Suppressor macrophage treated with lipopolysaccharide for 4 hours (primary cell): ENCODE measurements at places on chromosomes 13 and 19.

GRCh38 chr13:112346173-112346898 lies 29.8 kb upstream of the SPACA7 start:
- DNase-seq: no peak

DNA sequence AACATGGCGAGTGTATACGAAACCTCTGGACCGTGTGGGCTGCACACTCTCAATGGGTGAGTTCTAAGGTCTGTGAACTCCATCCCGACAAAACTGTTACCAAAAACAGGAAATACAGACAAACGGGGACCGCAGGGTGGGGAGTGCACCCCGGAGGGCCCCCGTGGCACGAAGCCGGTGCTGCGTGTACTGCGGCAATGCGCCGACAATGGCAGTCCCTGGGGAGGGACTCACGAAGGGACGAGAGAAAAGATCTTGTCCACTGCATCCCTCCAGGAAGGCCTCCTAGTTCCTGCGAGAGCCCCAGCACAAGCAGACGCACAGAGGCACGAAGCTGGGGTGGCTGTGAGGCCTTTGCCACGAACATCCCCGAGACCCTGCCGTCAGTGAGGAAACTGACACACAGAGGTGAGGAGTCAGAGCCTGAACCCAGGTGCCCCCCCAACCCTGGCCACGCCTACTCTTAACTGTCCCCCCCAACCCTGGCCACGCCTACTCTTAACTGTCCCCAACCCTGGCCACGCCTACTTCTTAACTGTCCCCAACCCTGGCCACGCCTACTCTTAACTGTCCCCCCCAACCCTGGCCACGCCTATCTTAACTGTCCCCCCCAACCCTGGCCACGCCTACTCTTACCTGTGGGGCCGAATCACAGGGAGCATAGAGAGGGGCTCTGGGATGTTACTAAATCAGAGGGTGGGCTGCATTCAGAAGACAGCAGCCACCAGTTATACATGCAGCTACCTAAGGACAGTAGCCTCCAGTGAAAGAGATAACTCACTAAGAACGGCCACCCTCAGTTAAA lies 4.2 kb downstream of the MED16 start:
- DNase-seq: no peak

GRCh38 chr19:46480415-46480814 lies 9.1 kb upstream of the PNMA8A start:
- DNase-seq: no peak

DNA sequence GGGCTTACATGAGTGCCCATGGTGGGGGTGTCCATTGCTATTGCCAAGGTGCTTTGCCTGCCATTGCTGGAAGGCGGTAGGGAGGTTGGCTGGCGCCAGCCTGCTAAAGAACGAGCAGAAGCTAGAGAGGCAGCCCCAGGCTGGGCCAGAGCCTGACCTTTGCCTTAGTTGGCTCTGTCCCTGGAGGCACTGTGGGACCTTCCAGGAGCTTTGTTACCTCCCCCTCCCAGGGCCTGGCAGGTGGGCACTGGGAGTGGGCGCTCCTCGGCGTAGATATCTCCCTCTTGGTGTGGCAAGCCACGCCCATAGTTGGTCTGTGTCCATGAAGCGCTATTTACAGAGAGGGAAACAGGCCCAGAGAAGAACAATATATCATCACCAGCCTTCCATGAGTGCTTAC lies 2.3 kb upstream of the SLC25A42 start:
- DNase-seq: no peak

GRCh38 chr13:44165221-44165888 lies 208.3 kb upstream of the SERP2 start:
- DNase-seq: peak; percentile 37

DNA sequence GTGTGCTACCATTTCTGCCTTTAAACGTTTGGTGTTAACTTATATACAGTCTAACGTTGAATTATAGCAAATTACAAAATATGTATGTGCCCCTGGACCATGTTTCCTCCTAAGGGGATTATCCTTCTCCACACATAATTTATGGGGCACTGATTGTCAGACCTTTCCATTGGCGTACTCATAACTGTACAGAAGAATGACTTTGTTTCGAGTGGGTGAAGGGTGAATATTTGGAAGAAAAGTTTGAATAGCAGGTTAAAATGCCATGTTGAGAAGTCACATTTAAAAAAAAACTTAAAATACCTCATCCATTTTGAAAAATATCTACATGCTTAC lies 58.8 kb downstream of the SLC10A2 start:
- DNase-seq: no peak

DNA sequence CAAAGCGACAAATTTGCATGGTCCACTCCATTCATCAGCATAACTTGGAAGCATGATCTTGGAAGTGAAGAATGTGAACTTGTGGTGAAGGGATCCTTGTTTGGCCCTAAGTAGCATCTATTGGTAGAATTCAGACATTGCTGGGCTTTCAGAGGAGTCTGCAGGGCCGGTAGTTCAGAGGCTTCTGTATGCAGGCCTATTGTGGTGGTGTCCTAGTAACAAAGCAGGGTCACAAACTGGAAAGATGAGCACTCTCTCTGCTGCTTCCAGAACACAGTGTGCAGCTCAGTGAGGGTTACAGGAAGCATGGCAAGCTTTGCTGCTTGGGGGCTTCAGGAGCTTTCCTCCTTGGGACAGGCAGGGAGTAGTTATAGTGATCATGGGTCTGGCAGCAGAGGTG lies 206.0 kb downstream of the TDRD3 start:
- no peak for DNase-seq

GRCh38 chr19:13401388-13401787 lies 104.9 kb downstream of the CACNA1A start:
- DNase-seq: peak; percentile 39

- no peak for DNase-seq
Observed at GRCh38 chr19:3330047-3330446, 36.3 kb upstream of the NFIC start.

GRCh38 chr13:77692746-77693448 lies 4.6 kb upstream of the SLAIN1 start:
- no peak for DNase-seq

- DNase-seq: no peak
Observed at GRCh38 chr13:23898101-23898500, 799 bp upstream of the C1QTNF9B start.

DNA sequence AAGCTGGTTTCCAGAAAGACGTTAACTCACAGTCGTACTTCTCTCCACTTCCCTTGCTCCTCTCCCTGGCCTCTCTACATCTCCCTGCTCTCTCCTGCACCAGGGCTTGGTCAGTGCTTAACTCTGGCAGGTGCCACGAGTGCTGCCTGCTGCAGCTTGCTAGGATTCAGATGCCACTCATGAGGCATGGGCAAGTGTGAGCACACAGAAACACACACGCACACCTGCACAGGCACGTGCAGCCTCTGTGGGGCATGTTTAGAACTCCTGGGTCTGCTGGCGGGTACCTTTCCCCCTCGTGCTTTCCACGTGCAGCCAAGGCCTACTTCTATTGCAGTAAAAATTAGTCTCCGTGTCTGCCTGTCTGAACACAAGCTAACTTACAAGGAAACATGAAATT lies 31.8 kb downstream of the SOX1 start:
- no peak for DNase-seq

GRCh38 chr19:16226184-16226591 lies 28.5 kb downstream of the AP1M1 start:
- DNase-seq: no peak

DNA sequence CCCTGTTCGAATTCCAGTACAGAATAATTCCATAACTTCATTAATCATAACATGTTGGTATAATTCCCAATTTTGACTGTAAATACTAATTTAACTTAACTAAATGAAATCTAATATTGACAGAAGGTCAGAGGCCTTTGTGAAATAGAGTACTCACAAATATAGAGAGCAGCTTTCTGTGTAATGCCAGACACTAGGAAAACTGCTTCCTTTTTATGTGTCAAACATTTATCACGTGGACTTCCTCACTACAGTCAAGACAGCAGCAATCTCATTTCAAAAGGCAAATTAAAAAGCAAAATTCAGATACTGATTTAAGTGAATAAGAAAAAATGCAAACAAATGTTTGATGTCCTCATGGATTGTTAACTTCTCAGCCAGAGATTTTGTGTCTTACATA lies 13.1 kb downstream of the ITM2B start:
- DNase-seq: peak; percentile 43

DNA sequence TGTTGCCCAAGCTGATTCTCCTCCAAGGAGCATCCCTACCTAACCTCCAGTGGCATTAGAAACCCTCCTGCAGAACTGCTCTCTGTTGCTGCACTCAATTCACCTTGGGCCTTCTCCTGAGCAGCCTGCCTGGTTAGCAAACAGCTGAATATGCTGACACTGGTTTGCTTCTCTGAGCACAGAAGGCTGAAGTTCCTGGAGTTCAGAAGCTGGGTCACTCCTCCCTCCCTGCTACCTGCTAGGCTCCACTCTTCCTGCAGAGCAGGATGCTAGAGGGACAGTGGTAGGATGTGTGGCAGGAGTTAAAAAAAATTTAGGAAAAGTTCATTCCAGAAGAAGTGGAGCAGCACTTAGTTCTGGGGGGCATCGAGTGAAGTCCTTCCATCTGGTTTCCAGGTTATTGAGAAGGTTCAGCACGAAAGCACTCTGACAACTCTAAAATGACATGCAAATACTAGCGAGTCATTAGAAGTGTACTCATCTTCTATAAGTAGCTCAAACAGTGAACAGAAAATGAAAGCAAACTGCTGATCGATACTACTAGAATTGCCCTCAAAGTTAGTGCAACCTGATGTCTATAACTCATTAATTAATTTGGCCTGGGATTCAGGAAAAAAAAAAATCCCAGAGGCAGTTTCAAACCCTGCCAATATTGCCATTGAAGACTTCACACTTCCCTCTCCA lies 293.7 kb downstream of the POU4F1 start:
- no peak for DNase-seq

GRCh38 chr19:47503826-47504150 lies 11.1 kb downstream of the NAPA start:
- DNase-seq: no peak

DNA sequence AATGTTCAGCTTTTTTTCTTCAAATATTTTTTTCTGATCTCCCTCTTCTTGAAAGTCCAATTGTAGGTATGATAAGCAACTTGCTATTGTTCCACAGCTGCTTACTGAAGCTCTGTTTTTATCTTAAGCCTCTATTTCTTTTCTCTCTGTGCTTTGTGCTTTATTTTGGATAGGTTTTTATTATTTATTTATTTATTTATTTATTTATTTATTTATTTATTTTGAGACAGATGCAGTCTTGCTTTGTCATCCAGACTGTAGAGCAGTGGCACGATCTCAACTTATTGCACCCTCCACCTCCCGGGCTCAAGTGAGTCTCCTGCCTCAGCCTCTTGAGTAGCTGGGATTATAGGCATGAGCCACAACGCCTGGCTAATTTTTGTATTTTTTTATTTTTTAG lies 199.4 kb downstream of the KLF12 start:
- no peak for DNase-seq

DNA sequence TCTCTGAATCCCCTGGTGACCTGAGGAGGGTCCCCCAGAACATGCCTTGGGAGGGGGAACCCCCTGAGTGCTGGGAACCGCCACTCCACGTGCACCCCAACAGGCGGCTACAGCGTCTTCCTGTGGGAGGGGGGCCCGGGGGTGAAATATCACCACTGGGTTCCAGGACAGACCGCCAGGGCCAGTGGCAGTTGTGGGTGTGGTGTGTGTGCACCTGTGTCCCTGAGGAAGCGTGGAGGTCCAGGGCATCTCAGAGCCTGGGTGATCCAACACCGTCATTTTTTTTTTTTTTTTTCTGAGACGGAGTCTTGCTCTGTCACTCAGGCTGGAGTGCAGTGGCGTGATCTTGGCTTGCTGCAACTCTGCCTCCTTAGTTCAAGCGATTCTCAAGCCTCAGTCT lies 4.2 kb downstream of the ADGRE5 start:
- no peak for DNase-seq

DNA sequence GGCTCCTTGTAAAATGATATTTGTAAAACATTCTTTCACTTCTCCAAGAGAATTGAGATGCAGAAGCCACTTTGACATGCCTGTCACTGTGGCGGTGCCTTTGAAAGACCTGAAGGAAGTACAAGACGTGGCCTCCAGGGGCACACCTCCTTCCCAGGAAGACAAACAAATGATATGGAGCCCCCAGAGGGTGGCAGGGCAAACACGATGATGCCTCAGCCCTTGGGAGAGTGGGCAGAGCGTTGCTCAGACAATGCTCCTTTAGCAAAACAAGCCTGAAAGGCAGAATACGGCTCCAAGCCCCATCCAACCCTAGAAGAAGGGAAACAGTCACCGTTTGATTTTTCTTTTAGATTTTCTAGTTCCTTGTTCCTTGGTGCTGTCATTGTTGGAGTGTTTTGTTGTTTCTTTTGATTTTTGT lies 9.2 kb upstream of the ATP12A start:
- peak; percentile 42 for DNase-seq

DNA sequence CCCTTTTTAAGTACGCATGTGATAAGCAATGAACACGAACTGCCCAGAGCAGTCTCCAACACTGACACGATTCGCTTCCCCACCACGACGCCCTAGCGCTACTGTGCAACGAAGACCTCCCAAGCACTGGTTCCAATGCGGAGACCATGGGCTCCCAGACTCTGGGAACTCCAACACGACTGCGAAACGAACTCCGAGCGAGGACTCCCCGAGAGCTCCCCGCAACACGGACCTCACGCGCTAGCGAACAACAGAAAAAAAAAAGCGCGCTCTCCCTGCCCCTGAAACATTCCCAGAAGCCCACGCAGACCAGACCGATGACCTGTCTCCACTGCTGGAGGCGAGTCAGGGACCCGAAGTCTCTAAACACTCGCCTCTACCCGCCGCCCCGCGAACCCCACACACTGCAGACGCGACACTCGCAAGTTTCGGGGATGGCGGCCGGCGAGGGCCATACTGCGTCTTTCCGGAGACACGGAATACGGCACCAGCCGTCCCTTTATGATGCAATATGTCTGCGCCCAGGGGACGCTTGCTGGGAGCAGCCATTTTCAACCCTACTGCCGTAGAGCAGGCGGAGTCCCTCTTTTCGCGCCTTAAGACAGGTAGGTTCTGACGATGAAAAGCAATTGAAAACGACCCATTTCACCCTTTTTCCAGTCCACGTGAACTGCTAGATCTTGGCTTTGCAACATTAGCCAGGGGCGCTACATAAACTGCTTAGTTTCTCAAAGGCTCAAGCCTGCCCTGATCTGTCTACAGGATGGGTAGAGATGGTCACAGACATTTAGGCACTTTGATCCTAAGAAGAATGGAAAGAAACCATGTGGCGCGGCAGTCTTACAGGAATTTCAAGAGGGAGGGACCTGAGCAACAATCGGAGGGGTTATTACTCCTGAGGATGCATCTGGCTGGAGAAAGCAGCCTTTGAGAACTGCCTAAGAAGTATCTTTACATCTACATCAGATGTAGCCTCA lies at the start of gene ZNF577:
ZNF577 (minus strand) TSS at position 430 of the 977 bp plus-strand sequence. CDS start 7,569 bp downstream, outside the sequence.
- DNase-seq: peak; percentile 78

- DNase-seq: peak; percentile 62
Observed at GRCh38 chr19:48878196-48879024, 6.2 kb downstream of the PPP1R15A start.

DNA sequence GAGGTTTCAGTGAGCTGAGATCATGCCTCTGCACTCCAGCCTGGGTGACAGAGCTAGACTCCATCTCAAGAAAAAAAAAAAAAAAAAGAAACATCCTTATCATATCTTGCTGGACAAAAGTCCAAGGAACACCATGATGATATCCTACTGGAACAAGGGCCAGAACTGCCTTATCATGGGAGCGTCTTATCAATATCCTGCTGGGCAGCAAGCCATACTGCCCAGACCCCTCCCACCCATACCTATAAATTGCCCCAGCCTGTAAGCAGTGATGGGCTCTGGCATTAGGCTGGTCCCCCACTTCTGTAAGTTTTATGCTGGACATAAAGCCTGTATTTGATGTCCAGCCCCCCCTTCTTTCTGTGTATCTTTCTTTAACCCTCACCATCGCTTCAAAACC lies 14.7 kb upstream of the FBXO27 start:
- DNase-seq: no peak

- peak; percentile 9 for DNase-seq
Observed at GRCh38 chr13:51501096-51501495, 48.3 kb upstream of the INTS6 start.

GRCh38 chr19:35313587-35313986 lies 15.4 kb upstream of the CD22 start:
- no peak for DNase-seq
